Ammon's horn (tissue), 1 donor: ENCODE measurements at places on chromosomes 4 and X.
A peak's percentile ranks its signal among the peaks of the same experiment; 100 is the strongest.

DNA sequence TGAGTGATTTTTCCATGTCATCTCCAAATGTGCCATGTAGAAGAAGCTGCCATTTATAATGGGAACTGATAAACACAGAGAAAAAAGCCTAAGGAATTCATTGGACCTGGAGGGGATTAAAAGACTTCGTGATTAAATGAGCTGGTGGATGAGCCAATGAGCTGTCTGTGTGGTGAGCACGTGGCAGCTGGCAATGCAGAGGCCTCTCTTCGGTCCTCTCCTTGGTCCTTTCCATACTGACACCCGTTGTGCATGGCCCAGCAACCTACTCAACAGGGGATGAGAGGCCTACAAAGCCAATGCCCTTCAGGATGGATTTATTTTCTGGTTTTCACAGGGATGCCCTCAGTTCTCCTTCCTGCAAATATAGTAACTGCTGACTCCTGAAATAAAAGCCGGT lies 87.7 kb upstream of the STS start:
- no peak for DNase-seq

GRCh38 chrX:15755091-15755490 lies 17.0 kb downstream of the CA5B start:
- DNase-seq, result no peak

DNA sequence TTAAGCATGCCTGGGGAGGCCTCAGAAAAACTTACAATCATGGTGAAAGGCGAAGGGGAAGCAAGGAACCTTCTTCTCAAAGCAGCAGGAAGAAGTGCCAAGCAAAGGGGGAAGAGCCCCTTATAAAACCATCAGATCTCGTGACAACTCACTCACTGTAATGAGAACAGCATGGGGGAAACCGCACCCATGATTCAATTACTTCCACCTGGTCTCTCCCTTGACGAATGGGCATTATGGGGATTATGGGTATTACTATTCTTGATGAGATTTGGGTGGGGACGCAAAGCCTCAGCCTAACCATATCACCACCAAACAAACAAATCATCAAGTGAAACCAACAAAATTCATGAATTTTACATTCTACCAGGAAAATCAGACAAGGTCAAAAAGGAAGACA lies 76.7 kb upstream of the TAB3 start:
- DNase-seq, result no peak

- DNase-seq, result no peak
These were observed 113.2 kb downstream of the HNRNPD start for GRCh38 chr4:82260632-82261031.

DNA sequence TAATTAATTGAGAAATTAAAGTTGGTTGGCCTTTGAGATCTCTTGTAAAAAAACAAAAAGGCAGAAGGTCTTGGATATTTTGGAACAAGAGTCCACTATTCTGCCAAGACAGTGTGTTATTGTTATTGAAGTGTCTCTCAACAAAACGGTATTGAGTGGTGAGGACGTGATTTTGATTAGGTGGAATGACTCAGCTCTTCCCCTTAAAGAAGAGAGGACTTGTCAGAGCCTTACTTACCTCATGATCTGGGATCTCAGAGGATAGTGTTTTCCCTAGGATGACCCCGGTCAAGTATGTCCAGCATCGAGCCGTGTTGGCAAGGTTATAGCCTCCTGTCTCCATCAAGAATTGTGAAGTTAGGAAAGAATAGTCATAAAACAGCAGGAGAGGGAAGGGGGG lies 110.9 kb downstream of the HDAC8 start:
- DNase-seq, result peak; percentile 2

DNA sequence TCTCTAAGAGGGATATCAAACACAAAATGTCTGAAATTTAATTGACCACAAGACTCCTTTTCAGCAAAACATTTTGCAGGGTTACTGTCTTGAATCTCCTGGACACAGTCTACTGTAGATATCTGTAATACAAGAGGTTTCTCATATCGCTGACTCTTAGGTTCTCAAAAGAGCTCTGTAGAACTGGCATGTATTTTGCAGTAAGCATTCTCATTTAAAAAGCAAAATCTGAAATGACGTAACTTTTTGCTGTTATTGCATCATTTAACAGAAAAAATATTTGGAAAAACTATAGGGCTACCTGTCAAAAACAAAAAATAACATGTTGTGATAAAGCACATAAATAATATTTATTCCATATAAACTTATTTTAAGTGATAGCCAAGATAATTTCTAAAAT lies 114.2 kb downstream of the CDS1 start:
- no peak for DNase-seq

- DNase-seq, result no peak
These were observed 86.8 kb upstream of the FAM241A start for GRCh38 chr4:112058433-112058832.
